SIG-M5 (cell line): ENCODE measurements at places on chromosomes 1 and 21.

DNA sequence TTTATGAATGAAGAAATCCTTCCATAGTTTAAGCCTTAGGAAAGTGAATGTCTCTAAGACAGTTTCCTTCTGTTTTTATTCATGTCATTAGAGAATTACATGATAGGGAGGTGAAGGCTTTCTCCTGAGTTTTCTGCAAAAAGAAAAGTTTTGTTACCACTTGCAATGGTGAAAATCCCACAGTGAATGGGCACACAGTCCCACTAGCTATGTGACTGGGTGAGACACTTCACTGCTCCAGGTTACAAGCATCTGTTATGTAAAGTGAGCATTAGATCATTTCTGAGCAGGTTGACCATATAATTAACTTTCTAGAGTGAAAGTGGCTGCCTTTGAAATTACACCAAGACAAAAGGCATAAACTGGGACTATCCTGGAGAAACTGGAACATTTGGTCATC lies 38.9 kb upstream of the GREM2 start:
- DNase-seq: no peak

GRCh38 chr1:16017076-16017460 lies 775 bp downstream of the HSPB7 start:
- no peak for DNase-seq

DNA sequence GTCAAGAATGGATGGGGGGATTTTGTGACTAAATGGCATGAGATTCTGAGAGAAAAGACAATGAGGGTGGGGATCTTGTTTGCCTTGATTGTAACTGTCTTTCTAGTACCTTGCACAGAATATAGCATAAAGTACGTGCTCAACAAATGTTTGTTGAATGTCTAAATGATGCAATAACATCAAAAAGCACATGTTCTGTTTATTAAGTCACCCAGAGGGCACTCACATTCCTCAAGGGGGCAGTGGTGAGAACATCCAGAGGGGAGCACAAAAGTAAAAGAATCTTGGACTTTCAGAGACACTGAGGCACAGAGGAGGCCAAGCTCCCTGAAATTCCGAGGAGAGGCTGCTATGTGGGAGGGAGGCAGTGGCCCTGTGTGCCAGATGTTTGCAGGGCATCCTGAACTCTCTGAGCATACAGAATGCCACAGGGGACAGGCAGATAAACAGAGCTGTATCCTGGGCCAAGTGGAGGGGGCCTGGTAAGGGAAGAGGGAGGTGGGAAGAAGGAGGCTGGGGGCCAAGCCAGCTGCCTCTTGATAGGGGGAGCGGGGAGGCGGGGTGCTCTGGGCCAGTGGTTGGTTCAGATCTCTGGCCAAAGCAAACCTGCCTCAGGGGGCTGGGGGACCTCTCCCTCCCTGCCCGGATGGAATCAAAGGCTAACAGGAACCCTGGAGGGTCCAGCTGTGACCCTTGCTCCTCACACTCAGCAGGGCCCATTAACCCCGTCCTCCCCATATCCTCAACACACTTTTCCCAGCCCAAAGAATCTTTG lies 6.5 kb upstream of the ATP1A2 start:
- DNase-seq: no peak

- DNase-seq: no peak
Observed at GRCh38 chr21:45441431-45442255, 36.7 kb downstream of the COL18A1 start.

DNA sequence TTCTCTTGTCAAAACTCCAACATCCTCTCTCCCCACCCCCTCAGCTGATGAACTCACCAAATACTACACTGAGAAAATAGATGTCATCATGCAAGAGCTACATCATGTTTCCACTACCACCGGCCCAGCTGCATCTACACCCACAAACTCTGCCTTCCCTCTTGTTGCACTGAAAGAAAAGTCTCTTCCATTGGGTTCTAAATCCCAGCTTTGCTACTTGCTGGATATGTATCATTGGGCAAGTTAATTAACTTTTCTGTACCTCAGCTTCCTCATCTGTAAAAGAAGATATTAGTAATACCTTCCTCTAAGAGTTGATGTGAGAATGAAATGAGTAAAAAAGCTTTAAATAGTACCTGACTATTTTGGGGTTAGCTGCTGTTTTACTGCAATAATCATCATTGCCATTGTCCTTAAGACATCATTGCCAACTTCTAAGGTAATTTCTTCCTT lies 108.6 kb downstream of the OLFML2B start:
- DNase-seq: no peak

DNA sequence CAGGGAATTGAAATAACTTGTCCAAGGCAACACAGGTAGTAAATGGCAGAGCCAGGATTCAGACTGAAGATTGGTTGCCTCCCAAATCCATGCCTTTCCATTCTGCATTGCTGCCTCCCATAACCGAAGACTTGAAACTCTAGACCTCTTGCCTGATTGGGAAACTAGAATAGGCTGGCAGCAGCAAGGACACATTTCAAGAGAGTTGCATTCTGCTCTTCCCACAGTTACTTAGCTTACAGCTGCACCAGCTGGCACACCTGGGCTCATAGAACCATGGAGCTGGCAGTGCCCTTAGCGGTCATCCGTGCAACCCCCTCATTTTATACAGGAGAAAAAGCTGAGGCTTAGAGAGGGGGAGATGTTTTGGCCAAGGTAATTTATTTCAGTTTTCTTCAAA lies 8.0 kb downstream of the TRNAU1AP start:
- no peak for DNase-seq

DNA sequence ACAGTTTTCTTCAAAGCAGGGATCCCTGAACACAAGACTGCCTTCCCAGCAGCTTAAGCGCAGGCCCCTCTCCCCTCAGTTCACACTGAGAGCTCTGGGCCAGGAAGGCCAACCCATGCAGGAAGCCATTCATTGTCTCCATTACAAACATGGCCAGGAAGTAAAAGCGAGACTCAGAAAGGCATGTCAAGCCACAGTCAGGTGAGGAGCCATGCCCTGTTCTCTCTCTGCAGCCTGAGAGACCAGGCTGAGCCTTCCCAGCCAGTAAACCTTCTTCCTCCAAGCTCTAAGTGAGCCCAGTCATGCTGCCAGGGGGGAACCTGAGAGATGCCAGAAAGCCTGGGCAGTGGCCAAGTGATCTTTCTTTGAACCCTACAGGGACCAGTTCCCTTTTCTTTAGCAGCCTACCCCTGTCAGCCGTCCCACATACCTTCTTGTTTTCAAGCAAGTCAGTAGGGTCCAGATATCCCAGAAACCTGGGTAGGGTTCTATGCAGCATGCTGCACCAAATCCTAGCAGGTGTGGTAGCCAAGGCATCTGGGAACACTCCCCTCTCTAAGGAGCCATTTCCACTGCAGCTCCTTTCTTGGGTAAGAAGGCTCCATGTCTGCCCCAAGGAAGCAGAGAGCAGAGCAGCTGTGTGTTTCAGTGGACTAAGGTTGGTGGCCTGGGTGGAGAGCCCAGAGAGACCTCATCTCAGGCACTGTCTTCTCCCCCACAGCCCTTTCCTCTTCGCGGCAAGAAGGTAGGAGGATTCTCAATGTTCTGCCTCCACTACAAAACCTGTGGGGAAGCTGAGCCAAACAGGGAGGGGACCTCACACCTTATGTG lies 977 bp downstream of the TRAF3IP3 start:
- no peak for DNase-seq
